ENCODE measurements at places on chromosomes 2 and 18. TPM values are rescaled to one million over a fixed set of nuclear protein-coding genes. Genes with fewer than 3 reads are reported as not detected.

GRCh38 chr2:111523009-111523408, 361.0 kb downstream of the ANAPC1 start:
- DNase-seq: no peak

DNA sequence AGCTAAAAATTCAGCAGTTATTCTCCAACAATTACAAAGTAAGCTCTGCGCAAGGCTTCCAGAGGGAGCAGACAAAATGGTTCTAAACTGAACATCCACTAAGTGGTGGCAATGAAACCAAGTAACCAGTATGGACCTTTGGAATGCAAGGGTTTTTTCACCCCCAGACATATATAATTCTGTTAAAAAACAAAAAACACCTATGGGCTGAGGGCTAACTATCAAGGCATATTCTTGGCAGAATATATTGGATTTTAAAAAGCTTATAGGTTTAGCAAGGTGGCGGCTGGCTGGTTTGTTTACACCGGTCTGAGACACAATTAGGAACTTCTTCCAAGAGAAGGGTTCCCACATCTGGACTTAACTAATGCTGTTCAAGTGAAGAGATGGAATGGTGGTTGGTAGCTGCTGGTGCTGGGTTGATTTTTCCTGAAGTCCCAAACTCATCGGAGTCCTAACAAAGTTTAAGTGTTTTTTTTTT, 2.8 kb downstream of the ZFP36L2 start:
- peak; percentile 67 for DNase-seq

- no peak for DNase-seq
Observed at GRCh38 chr2:6854416-6854815, 11.3 kb downstream of the CMPK2 start.

Gene STARD6
- 0.88 TPM for total RNA-seq

Gene SIX3
- not detected for total RNA-seq

All from RPMI7951 (cell line).